ENCODE measurements at places on chromosomes 1 and 21. TPM values are rescaled to one million over a fixed set of nuclear protein-coding genes. Genes with fewer than 3 reads are reported as not detected.

DNA sequence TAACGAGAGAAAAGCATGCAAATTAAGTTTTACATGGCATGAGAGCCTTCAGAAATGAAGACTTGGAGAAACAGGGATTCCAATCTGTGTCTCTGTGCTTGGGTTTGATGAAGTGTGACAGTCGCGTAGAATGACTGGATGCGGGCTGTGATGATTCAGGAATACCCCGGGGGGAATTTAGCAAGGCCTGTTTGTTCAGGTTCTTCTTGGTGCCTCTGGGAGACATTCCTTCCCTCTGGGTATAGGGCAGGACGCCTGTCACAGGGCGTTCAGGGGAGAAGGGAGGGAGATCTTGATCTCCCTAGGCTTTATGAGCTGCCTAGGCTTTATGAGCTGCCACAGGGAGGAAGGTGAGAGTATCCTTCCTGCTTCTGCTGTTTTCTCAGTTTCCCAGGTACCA is 36.6 kb downstream of the DOP1B start:
- no peak for DNase-seq

DNA sequence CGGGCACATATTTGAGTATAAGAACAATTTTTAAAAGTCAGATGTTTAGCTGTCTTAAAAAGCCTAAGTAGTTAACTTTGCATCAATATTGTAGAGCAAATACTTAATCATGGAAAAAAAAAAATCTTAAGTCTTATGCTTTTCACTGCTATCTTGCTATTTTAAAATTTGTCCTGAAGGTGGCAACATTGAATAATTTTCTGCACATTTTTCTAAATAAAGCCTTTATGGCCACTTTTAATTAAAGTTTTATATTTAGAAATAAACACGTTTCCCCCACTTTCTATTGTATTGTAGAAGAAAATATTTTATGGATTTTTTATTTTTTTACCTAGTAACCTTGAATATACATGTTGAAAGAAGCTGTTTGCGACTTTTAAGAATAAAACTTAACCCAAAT is 198.8 kb downstream of the AMY1C start:
- no peak for DNase-seq

Gene ADAMTS1
- 128 TPM for total RNA-seq

DNA sequence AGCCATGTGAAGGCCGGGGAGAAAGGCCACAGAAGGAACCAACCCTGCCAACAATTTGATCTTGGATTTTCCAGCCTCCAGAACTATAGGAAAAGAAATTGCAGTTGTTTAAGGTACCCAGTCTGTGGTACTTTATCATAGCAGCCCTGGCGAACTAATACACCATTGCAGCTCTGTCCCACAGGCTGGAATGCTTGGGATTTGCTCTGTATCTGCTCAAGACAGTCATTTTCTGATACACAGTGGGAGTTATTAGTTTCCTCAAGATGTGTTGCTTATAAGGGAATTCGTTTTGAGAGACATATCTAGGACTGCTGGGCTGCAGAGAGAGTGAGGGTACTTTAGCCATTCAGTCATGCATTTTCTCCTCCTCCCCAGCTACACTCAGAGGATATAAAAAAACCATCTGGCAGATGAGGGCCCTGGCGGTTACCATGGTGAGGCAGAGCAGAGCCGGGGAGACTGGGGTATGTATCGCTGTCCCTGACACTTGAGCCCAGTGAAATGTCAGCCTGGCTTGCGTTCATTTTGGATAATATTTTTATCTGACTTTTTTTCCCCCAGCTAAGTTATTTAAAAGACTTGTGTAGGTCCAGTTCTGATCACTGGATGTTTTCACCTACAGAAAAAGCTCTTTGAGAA is 104.6 kb downstream of the DIRAS3 start:
- no peak for DNase-seq

- no peak for DNase-seq
Measured at GRCh38 chr1:23472351-23473036, 11.5 kb downstream of the ASAP3 start.

- DNase-seq: no peak
Measured at GRCh38 chr1:10074852-10075730, 42.3 kb downstream of the UBE4B start.

Gene FAM43B
- 0.18 TPM for total RNA-seq

GRCh38 chr21:46028573-46029091 is 47.1 kb downstream of the COL6A1 start:
- no peak for DNase-seq

DNA sequence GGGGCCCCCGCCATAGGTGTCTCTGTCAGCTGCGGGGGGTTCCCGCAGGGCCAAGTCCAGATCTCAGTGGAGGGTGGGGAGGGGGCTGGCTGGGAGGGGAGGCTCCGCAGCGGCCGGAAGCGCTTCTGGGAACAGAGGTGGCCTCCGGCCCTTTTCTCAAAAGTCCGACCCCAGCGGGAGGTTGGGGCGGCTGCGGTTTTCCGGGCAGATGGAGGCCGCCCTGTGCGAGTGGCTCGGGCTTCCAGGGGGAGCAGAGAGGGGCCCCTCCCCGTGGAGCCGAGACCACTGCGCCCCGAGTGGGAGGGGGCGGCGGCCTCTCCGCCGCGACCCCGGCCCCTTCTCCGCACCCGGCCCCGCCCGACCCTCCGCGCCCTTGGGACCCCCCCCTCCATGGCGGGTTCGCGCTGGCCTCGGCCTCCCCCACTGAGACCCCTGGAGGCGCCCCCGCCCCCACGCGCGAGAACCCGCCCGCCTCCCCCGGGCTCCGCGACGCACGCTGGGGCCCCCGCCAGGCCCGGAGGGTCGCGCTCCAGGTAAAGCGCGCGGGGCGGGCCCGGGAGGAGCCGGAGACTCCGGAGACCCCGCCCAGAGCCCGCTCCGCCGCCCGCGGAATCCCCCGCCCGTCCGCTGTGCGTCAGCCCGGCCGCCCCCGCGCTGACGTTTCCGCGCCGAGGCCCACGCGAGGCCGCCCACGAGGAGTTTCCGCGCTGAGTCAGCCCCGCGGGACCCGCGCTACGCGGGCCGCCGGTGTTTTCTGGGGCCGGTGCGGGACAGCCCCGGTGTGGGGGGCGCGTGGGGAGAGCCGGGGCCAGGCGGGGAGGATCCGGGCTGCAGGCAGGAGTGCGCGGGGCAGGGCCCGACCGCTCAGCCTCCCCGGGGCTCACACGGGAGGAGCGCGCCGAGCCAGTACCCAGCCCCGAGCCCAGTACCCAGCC is 5.2 kb downstream of the TNFRSF18 start:
- DNase-seq: no peak

DNA sequence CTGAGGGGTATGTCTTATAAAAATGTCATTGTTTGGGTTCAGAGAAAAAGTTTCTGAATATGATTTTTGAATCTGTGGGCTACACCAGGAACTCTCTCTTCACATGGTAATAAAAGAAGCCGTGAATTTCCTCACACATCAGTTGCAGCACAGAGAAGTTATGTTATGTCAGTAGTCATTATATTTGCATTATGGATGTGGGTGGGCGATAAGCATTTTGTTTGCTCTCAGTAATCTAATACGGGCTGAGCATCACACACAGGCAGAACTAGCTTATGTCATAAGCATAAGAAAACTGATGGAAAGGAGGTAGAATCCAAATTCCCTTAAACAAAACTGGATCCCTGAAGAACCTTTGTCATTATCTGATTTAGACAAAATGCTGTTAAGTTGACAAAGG is 70.8 kb downstream of the PRDM2 start:
- no peak for DNase-seq

Gene GADD45A
- total RNA-seq: 34.6 TPM

GRCh38 chr1:8464377-8464776 is 146.5 kb downstream of the SLC45A1 start:
- no peak for DNase-seq

Gene GBP7
- 0.13 TPM for total RNA-seq

Gene TCHH
- total RNA-seq: 0.13 TPM

DNA sequence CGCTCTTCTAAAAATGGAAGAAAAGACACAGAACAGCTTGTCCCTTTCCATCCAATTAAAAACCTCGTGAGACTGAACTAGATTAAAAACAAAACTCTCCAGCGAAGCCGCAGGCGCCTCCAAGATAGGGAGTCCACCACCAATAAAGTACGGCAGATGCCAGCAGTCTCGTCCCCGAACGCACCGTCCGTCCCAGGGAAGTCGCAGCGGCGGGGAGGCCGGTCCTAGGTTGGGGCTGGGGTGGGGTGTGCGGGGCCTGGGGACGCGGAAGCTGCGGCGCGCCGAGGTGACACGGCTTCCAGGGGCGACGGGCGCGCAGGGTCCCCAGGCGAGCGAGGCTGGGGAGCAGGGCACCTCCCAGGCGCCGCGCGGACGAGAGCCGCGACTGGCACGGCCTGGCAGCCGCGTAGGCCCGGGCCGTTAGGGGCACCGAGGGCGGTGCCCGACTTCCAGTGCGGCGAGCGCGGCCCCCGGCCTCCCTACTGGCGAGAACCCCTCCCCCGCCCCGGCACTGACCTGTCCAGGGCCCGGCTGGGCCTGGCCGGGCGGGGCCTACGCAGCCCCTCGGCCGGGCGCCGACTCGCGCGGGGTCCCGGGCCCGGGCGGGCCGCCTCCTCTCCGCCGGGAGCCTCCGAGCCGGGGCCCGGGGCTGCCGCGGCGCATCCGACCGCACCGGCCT is 28.3 kb upstream of the A3GALT2 start:
- no peak for DNase-seq

DNA sequence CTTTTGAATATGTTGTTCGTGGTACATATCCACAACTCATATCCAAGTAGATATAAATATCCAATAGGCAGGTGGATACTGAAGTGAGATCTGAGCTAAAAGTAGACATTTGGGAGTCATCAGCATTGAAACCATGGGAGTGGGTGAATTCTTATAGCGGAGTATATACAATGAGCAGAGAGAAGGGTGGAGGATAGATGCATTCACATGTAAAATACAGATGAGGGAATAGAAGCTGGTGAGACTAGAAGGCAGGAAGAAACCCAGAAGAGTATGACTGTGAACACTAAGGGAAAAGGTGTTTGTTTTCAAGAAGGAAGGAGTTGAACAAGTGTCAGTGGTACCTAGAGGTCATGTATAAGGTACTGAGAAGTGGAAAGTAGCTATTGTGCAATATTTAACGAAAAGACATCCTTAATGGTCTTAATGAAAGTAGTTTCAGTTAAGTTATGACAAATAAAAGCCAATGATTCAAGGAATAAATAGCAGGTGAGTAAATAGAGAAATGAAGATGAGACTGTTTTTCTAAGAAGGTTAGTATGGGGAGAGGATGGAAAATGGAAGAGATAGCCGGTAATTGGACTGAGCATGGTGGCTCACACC is 181.6 kb upstream of the CACYBP start:
- no peak for DNase-seq

Gene BATF3
- 6.5 TPM for total RNA-seq

- no peak for DNase-seq
Measured at GRCh38 chr1:168466092-168466713, 77.6 kb downstream of the XCL2 start.

- no peak for DNase-seq
Measured at GRCh38 chr21:45695086-45695485, 51.6 kb downstream of the PCBP3 start.

DNA sequence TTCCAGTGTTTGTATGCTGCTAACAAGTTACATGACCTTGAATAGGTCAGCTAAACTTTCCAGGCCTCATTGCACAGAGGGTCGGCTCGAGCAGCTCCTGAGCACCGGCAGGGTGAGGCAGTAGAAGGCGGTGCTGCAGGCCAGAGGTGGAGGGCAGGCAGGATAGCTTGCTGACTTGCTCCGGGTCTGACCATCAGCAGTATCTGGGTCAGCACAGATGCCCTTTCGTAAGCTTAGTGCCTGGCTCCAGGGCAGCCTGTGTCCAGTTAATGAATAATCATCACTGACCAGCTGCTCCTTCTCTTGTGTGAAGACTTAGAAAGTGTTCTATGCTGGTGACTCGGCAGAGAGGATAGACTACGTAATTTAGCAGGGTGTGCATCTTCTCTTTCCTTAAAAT is 6.9 kb downstream of the MAPKAPK2 start:
- no peak for DNase-seq

DNA sequence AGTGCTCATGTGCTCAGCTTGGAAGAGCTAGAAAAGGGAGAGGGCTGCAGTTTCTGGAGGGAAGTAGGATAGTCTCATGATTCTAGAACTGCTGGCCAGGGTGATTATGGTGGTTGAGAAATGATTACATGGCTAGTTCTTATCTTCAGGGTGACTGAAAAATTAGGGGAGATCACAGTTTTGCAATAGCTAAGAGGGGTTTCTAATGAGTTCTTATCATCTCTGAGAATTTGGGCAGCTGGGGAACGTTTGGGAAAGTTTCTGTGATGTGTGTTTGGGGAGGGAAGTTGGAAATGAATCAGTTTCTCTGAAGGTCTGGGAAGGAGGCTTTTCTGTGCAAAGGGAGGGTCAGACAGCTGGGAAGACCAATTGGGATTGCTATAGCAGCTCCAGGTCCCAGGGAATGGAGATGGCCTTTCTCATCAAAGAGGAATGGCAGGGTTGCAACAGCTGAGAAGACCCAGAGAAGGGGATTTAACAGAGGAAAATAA is 7.6 kb upstream of the RHOU start:
- DNase-seq: no peak

DNA sequence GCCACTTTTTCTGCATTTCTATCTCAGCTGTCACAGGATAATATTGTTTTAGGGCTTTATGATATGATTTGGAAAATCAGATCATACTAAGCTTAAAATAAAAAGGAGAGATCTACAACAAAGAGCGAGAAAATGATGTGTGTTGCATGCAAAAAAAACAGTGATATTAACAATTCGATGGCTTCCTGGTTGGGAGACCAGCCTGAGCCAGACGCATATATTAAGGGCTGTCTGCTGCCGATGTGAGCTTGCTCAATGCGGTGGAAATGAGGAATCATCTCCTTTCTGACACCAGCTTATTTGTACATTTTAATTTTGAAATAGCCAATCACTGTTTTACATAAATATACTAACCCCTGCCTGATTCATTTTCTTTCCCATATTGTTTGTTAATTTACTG is 862.6 kb downstream of the USP25 start:
- no peak for DNase-seq

- DNase-seq: no peak
Measured at GRCh38 chr1:234656070-234656895, 46.3 kb upstream of the IRF2BP2 start.

- no peak for DNase-seq
Measured at GRCh38 chr1:152143150-152143887, 15.7 kb downstream of the RPTN start.

GRCh38 chr1:223886516-223886921 is 40.8 kb upstream of the TP53BP2 start:
- no peak for DNase-seq

Gene MFSD2A
- 12.3 TPM for total RNA-seq

GRCh38 chr21:46151261-46151988 is 4.0 kb downstream of the FTCD start:
- peak; percentile 57 for DNase-seq

- DNase-seq: no peak
Measured at GRCh38 chr1:119703666-119704450, 7.9 kb upstream of the PHGDH start.

Gene NR5A2
- total RNA-seq: 6.9 TPM

DNA sequence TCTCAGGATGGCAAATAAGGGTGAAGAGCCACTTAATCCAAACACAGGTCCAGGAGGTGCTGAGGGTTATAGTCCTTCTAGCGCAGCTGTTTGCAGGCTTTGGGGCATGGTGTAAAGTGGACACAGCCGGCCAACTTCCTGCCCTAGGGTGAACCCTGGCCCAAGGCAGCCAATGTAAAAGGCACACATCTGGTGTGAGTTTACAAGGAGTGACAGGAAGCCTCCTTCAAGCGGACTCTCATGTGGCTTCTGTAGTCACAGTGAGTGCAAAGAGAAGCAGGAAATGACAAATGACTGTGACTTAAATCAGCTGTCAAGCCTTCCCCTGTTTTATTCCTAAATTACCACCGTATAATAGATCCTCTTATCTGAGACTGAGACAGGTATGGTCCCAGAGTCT is 213.0 kb downstream of the CRB1 start:
- no peak for DNase-seq

Gene SPRR2G
- not detected for total RNA-seq

Measured in sciatic nerve (tissue), 2 donors.